LoVo (cell line): ENCODE measurements at places on chromosomes 5 and 9.
A peak's percentile ranks its signal among the peaks of the same experiment; 100 is the strongest.

GRCh38 chr9:126818482-126818881 lies 13.6 kb downstream of the ZBTB43 start:
- no peak for DNase-seq

DNA sequence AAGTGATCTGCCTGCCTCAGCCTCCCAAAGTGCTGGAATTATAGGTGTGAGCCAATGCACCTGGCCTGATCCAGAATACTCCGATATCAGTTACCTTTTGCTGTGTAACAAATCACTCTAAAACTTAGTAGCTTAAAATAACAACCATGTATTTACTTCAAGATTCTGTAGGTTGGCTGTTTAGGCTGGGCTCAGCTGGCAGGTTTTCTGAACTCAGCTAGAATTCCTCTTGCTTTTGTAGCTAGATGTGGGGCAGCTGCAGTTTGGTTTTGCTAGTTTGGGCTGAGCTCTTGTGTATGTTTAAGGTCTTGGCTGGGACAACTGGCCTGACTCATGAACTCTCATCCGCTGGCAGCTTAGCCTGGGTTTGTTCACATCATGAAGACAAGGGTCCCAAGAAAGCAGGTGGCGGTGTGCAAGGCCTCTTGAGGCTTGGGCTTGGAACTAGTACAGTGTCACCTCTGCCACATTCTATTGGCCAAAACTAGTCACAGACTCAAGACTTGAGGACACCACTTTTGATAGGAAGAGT lies 138.3 kb upstream of the SHB start:
- no peak for DNase-seq

- DNase-seq = peak; percentile 70
Measured at GRCh38 chr5:43041669-43042175, 1.6 kb upstream of the ANXA2R start.

DNA sequence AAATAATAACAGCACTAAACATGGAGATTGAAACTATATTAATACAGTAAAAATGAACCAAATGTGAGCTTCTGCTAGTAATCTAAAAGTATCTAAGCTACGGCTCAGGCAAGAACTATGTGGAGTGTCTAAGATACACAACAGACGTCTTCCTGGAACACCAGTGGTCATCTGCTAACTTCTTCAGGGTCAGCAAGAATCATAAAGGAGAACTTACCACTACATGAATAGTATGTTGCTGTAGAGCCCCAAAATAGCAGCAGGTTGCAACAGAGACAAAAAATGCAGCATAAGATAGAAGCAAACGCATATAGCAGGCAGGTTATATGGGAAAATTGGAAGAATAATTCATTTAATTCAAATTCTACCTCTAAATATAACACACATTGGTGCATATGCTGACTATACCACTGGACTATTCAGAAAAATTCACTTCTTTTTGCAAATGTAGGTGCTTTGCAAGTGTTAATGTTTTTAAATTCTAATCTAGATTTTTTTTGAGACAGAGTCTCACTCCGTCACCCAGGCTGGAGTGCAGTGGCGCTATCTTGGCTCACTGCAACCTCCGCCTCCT lies 27.1 kb downstream of the DCTN4 start:
- DNase-seq = no peak

DNA sequence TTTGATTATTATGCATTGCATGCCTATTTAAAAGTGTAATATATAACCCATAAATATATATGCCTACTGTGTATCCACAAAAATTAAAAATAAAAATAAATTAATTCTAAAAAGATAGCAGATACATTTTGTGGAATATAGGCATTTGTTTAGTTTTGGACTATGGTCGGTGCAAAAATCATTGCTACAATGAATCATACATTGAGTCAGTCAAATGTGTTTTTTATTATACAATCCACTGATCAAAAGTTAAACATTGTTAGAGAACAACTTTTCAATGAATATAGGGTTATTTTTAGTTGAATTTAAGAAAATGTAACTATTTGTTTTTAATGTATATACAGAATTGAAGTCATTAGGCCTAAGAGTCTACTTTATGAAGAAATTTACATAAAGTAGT lies 885.9 kb downstream of the EFNA5 start:
- no peak for DNase-seq

DNA sequence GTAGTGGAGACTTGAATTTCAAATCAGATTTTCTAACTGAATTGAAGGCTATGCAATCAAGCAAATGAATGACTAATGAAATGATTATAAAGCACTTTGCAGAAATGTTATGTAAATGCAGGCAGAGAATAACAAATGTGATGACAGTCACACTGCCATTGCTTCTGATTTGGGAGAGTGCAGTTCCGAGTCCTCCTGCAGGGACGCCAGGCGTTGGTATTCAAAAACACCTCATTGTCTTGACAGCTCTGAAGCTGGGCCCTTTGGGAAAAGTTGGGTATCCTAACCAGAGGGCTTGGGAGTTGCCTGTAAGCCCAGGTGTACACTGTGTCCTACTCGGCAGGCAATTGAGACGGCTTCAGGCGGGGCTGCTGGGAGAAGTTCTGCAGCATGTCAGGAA lies 57.9 kb downstream of the C5orf15 start:
- no peak for DNase-seq

- no peak for DNase-seq
Measured at GRCh38 chr9:20714442-20715415, 30.7 kb downstream of the FOCAD start.

- DNase-seq = no peak
Measured at GRCh38 chr9:89351584-89352300, 33.4 kb downstream of the SECISBP2 start.

DNA sequence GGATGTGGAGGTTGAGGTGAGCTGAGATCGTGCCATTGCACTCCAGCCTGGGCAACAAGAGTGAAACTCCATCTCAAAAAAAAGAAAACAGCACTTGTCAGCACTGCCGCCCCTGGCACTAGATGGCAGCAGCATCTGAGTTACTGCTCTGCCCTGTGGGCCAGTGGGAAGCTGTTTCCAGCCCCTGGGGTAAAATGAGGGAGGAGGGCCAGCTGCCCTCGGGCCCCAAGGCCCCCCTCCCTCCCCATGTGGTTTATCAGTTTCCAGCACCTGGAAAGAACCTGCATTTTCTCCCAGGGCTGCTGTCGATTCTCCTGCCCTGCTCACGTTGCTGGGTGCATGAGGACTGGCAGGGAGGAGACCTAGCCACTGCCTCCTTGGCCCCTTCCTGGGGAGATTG lies 13.2 kb upstream of the CEL start:
- DNase-seq = no peak

DNA sequence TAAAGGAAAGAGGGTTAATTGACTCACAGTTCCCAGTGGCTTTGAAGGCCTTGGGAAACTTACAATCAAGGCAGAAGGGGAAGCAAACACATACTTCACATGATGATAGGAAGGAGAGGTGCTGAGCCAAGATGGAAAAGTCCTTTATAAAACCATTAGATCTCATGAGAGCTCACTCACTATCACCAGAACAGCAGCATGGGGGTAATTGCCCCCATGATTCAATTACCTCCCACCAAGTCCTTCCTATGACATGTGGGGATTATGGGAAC lies 99.7 kb downstream of the PTTG1 start:
- no peak for DNase-seq

- no peak for DNase-seq
Measured at GRCh38 chr5:135153661-135154060, 119.6 kb upstream of the PITX1 start.

DNA sequence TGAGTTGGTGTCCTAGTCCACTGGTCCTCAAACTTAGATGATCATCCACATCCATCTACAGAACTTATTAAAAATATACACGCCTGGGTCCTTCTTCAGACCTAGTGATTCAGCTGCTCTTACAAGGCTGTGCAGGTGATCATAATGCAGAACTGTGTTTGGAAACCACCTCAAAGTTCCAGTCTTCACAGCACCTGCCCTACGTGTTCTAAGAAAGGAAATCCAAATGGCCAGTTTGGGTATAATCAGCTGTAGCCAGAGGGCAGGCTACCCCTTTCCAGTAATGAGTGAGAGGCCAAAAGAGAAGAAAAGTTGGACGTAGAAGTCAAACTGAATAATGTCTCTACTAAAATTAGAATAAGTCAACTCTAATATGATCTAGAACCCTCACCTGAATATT lies 15.4 kb downstream of the REEP5 start:
- no peak for DNase-seq

DNA sequence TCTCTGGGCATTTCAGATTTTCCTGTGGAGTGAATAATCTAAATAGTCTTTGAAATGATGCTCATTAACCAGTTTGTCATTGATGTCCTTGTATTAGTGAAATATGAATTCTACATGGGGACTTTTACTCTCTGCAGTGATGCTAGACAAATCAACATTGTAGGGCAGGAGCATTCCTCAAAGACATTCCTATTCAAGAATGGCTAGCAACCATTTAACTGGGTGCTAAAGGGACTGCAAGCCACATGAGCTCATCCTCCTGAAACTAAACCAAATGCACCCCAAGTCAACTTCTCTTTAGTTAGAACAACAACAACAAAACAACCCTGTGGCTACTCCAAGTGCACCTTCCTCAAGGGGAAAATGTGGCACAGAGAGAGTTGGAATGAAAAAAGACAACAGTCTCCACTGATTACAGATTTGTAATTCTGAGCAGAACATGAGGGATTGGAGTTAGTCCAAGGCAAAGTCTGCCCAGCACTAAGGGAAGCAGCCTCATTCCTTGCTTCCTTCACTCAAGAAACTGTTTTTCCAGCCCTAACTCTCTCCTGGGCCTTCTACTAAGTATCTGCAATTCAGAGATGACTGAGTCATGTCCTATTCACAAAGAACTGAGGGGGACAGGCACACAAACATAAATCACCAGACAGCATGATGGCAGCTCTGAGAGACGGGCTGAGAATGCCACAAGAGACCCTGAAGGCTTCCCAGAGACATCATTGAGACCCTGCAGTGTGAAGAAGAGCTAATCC lies 82.0 kb upstream of the WWC1 start:
- DNase-seq = no peak
